ENCODE measurements at places on chromosomes 1 and 21.

- DNase-seq = no peak
Observed at GRCh38 chr1:25657883-25658760, 41.5 kb downstream of the MAN1C1 start.

GRCh38 chr1:147890177-147890790 lies 12.3 kb upstream of the GJA8 start:
- peak; percentile 32 for DNase-seq

DNA sequence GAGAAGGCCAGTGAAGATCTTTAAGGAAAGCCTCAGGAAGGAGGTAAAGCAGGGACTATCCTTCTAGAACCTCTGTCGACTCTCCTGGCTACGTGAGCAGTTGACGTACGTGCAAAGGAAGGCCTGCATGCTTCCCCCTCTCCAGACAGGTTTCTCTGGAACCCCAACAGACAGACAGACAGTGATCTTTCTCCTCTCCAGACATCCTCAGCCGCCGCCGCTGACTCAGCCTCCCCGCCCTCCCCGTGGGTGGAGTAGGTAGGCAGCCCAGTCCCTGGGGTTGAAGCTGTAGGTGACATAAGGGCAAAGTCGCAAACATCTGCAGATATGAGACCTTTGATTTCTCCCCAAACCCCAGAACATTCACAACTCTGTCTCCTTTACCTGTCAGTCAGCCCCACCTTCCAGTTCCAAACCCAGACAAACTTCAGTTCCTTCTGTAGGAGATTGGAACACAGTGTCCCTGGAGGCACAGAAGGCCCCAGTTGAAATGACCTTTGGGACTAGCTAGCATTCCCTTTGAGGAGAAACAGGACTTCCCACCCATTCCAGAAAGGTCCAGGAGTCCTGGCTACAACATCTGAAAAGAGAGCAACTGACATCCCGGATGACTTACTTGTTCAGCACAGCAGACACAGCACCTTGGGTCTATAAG lies 146.0 kb upstream of the JUN start:
- DNase-seq = no peak

- DNase-seq = no peak
Observed at GRCh38 chr1:159229260-159229885, 24.7 kb downstream of the ACKR1 start.

- DNase-seq = no peak
Observed at GRCh38 chr1:197776351-197777105, 1.2 kb upstream of the DENND1B start.

DNA sequence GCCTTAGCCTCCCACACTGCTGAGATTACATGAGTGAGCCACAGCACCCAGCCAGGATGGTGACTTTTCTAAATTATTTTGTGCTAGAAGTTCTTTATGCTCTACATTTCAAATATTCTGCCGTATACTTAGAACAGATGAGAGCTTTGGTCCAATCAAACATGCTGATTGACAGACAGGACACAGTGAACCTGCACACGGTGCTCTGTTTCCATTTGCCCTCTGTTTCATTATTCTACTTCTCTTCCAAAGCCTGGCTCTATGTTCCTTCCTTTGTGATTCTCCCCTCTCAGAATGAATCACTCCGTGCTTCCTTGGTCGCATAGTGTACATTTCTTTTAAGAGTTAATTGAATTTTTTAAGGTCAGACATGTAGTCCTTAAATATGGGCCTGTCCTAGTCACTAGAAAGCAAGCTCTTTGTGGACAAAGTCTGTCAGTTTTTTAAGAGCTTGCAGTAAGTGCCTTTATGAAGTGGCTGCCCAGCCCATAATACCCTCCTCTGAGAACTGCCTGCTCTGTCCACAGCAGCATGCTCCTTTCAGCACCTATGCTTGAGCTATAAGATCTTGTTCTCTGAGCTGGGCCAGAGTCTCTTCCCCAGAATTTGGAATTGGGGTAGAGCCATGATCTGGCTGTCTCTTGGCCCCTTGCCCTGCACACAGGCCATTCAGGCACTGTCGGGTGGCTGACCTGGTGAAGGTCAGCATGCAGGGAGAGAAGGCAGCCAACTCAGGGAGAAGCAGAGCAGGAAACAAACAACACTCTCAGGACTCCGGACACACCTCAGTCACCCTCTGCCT lies 66.8 kb upstream of the SLC44A3 start:
- no peak for DNase-seq

GRCh38 chr1:165463978-165464377 lies 19.1 kb upstream of the RXRG start:
- no peak for DNase-seq

DNA sequence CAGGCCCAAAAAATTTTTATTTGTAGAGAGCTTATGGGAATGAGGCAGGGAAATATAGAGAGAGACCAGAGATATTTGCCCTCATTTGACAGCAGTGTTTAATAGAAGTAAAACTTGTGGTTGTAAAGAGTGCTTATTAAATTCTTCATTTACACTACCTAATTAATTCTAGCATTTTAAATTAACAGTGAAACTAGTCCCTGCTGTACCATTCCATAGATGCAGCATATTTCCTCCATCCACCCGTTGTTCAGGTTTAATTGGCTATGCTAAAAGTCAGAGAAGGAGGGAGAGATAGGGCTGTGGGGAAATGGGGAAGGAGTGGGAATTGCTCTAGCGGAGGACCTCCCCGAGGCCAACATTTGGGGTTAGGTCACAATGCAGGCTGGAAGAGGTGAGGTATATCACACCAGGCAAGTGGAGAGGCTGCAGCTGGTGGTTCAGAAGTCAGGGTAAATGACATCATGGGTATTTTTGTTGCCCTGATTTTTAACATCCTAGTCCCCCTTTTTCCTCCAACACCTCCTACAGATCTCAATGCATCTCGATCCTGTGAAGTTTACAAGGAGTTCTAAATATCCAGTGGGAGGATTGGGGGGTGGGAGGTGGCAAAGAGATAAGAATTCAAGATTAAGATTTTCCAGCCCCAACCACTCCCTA lies 38.6 kb downstream of the ELAVL4 start:
- no peak for DNase-seq

GRCh38 chr1:75611014-75611413 lies at the start of gene SLC44A5:
TSS of gene SLC44A5 (minus strand) at chr1:75611114. CDS start at chr1:75541447, 69,667 bp downstream.
- DNase-seq = no peak

- no peak for DNase-seq
Observed at GRCh38 chr1:184970691-184971161, 3.6 kb downstream of the NIBAN1 start.

DNA sequence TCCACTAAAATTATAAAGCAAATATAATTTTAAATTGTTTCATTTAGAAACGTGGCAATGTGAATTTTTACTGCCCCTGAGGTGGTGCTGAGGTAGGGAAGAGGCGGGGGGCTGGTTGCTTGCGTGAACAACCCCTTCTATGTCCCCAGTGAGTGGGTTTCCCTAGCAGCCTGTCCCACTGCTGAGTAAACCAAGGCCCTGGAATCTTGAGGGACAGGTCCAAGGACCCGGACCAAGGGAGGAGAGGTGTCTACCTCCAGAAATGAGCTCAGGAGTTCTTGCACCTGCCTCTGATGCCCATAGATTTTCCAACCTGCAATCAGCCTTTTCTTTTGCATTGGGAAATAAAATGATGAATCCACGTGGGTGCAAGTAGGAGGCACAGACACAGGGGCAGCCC lies 649 bp upstream of the LDLRAD1 start:
- no peak for DNase-seq

DNA sequence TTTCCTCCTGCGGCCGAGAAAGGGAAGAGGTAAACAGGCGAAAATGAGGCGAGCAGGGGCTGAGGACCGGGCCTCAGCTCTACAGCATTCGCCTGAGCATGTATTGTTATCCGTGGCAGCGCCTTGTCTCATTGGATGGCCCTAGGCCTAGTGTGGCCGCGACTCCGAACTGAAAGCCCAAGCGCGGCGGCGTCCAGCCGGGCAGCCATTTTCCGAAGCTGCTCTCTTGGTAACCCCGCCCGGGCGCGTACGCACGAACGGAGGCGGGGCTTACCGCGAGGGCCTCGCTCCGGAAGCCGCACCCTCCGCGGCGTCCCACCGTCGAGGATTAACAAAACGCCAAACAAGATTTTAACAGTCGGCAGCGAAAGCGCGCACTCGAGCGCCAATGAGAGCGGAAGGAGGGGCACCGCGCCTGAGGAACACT lies 797 bp upstream of the USP1 start:
- peak; percentile 93 for DNase-seq
